ENCODE measurements at places on chromosomes 11 and 22.

DNA sequence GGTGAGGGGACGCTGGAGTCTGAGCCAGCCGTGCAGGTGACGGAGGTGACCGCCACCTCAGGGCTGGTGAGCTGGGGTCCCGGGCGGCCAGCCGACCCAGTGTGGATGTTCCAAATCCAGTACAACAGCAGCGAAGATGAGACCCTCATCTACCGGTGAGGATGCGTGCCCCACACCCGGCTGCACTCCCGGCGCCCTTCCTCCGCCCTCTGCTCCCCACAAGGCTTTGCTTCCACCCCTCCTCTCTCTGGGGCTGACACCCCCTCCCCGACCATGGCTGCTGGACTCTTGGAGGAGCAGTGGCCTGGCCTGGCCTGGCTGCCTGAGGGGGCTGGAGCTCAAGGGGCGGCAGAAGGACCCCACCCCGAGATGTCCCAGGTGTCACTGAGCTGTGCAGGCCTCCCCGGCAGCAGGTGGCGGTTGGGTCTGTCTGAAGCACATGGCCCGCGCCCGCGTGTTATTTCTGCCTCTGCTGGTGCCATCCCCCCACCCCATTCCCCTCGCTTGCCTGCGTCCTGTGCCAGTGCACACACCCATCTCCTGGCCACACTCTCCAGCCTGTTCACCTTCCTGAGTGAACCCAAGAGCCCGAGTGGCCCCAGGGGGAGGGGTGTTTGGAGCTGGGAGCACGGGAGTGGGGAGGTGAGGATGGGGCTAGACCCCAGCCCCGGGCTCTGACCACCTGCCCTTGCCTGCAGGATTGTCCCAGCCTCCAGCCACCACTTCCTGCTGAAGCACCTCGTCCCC, 2.2 kb downstream of the LRFN4 start:
- DNase-seq = no peak

DNA sequence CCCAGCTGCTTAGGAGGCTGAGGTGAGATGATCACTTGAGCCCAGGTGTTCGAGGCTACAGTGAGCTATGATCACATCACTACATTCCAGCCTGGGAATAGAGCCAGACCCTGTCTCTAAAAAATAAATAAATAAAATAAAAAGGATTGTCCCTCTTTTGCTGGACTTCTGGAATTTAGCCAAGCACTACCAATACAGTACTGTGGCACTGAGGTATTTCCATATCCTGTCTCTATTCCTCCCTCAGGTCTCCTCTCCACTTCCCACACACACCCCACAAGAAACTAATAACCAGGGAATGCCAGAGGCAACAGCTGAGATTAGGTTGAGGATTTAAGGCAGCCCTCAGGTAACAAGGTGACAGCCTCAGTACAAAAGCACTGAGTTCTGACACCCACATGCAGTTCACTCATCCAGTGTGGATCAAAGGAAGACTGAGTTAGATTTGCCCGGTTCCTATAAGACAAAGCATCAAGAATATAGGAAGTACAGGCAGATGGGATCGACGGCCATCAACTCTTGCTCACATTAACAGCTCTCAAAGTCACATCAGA, 4.5 kb upstream of the PPP2R1B start:
- DNase-seq = no peak

DNA sequence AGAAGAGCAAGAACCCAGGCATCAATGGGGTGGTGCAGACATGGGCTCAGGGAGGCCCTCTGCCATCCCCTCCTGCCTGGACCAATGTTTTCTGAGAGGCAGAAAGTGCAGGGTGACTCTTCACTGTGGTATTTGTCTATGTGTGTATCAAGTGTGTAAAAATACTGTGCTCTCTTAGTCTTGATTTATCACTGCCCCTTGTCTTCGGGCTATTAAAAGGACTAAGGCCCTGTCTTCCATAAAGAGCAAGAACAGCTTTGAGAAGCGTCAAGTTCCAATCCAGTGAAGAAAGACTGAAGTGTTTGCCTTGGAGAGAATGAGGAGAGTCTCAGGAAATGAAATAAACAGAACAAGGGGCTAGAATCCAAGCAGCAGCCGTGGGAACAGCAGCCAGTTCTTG, 14.4 kb downstream of the PRSS23 start:
- no peak for DNase-seq

- no peak for DNase-seq
Observed at GRCh38 chr22:37520776-37521191, 1.6 kb upstream of the CARD10 start.

DNA sequence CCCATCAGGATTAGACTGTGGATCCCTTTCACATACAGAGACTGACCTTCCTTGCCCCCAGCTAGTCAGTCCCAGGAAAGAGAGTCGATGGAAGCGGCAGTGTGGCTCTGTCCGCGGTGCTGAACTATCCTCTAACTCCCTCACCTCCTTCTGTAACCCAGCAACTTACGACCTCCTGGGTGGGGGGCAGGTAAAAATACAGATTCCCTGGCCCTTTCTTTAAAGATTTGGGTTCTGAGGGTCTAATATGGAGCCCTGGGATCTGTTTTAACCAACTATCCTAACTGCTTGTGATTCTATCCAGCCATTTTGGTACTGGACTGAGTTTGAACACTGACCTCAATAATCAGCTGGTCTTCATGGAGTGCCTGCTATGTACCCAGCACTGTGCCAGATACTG, 23.2 kb downstream of the MFNG start:
- no peak for DNase-seq

GRCh38 chr11:34212566-34212965, 107.1 kb downstream of the NAT10 start:
- no peak for DNase-seq

DNA sequence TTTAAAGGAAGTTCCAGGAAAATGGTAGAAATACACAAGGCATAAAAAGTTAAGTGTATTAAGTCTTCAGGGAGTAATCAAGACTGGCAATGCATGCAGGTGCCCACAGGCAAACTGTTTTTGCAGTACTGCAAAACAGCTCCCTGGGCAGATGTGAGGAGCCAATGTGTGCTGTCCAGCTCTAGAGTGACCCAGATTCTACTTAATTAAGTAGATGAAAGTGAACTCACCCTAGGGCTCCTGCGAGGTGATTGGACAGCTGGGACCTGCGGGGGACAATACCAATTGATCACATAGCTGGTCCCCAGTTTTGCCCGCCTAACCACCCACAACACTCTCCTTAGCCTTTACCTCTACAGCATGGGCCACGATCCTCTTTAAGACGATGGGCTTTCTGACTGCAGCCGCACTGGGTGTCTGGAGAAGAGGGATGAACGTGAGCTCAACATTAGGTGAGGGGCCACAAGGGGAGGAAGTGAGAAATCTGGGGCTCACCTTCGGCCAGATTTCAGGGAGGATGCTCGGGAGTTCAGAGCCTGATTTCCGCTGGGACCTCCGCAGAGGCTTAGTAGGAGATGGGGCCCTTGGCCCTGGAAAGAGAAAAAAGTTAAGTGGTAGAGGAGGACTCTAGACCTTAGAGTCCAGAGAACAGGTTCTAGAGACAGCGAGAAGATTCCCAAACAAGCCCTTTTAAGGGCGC, 556 bp downstream of the CDCA5 start:
- DNase-seq = no peak

GRCh38 chr22:44454113-44454769, 43.8 kb downstream of the RTL6 start:
- DNase-seq = no peak

DNA sequence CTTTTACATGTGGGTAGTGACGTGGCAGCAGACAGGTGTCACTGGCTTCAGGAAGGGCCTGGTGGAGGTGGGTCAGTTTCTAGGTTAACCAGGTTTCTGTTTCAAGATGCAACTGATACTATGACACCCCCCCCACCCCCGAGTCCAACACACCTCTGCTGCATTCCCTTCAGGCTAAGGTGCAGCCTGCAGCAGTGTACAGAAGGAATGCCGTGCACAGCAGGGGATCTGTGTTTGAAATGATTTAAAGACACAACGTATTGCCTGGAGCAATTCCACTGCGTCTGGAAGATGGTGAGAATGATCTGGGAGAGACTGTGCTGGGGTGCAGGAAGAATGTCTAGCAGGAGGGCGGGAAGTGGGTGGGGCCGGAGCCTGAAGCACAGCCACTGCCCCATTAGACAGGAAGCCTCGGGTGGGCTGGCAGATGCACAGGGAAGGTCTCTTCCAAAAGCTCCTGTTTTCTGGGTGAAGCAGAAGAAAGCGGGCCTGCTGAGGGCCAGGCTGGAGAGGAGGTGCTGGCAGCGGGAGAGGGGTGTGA, 11.9 kb upstream of the TESMIN start:
- no peak for DNase-seq

DNA sequence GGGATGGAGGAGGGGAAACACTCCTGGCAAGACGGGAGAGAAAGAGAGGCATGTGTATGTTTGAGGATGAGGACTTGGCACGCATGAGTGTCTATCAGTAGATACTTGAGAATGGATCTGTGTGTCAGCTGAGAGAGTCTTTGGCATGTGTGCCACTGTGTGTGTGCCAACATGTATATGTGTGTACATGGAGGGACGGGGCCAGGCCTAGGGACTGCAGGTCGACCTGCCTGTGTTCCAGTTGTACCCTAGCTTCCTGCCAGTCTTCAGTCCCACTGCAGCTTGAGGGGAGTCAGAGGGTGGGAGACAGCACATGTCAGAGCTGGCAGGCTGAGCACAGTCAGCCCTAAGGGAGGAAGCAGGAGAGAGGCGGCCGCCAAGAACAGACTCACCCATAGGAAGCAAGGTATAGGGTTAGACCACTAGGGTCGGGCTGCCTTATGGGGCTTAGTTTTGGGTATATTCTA, 5.6 kb downstream of the CLCF1 start:
- DNase-seq = no peak

DNA sequence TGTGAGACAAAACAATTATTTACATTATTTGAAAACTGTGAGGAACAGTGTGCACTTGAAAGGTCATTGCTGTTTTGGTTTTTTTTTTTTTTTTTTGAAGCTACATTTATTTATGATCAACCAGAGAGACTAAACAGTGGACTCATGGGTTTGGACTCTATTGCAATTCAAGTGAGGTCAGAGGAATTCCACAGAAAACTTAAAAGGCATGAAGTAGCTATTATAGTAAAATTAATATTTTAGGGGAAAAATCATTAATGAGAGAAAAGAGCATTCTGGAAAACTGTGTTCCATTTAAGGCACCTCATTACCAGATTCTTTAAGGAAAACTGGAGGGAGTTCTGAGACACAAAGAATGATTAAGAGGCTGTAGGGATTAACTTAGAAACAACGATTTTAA, 102.8 kb downstream of the WNT11 start:
- no peak for DNase-seq

DNA sequence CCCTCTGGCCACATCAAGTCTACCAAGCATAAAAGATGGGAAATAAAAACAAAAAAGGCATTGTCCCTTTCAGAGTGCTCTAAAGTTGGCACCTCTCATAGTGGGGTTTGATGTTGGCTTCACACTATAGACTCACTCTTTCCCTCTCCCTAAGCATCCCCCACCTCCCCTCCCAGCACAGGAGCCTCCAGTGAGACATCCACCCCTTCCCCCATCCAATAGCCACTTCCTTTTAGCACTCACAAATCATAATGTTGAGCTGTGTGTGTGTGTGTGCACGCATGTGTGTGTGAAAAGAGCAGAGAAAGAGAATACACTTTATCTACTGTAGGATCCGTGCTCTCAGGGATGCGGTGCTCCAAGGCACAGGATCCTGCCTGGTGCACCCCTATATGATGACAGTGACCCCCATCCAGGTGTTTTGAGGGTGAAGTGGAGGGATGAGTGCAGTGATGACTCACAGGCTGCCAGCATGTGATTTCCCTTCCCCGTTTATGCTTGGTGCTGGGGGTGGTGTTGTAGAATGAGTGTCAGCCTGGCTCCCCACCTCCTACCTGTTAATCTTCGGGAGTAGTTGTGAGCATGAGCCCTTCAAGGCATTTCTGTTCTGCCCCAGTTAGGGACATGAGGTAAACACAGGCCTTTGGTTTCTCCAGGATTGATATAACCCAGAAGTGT, 235.2 kb upstream of the B3GAT1 start:
- no peak for DNase-seq

DNA sequence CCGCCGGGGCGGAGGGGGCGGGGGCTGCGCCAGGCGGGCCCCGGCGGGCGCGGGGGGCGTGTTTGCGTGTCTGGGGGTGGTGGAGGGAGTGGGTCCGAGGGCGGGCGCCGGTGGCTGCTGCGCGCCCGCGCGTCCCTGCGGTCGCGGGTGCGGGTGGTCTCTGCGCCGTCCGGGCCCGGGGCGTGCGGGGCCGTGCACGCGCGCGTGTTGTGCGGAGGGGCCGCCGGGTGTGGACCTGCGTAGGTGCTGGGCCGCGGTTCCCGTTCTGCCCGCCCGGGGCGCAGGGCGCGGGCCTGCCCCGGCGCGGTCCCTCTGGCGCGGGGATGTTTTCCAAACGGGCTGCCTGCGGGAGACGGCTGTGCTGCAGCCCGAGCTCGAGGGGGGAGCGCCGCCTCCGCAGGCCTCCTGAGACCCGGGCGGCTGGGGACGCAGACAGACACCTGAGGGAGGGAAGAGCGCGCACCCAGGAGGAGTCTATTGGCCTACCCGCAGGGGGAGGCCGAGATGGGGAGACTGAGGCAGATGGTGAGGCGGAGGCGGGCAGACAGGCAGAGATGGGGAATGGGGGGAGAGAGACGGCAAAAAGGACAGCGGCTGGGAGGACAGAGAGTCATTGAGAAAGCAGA, 442 bp downstream of the PELI3 start:
- DNase-seq = no peak

DNA sequence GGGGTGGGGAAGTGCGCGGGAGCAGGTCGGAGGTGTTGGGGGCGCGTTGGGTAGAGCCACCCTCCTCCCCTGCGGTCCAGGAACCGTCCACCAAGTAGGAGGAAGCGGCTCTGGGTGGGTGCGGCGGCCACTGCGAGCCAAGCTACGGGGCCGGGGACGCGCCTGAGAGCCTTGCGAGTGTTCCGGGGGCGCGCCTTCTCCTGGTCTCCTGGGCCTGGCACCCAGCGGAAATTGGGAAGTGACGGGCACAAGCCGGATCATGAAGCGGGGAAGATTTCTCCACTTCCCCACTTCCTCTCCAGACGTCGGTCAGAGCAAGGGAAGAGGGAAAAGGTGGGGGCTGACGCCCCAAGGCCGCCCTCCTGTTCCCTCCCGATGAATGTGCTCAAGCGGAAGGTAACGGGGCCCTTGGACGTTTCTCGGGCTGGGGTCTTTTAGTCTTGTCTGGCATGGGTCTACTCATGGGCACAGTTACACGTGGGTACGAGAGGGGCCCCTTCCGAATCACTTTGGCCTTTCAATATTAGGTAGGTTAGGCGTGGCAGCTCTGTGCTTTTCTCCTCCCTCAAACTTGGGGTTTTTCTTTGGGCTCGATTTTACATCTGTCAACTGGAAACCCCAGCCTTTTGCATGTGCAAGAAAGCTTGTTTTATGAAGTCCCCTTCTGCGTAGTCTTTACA, 865 bp downstream of the RBM14 start:
- DNase-seq = no peak

DNA sequence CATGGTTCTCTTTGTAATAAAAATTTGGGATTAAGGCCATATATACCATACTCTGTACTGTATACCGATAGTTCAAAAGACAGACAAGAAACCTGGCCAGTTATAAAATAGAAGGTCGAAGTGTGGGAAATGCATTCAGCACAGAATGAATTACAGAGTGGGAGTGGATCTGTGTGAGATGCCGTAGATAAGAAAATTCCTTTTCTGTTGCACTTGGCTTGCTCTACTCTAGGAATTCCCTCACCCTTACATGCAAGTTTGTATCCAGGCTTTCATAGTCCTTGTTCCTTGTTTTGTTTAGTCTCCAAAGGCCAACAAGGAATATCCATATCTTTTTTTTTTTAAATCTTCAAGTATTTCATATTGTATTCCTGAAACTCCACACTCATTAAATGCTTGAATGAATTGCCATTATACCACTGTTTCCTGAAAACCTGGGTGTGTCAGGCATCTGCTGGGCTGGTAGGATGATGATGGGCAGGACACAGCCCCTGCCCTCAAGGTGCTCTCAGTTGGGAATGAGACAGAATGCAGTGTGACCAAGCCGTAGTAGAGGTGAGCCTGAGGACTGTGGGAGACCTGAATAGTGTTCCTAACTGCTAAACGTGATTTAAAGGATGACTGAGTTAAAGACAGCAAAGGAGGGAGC, 53.5 kb downstream of the TEAD1 start:
- no peak for DNase-seq

All from stromal cell of bone marrow (primary cell).